ENCODE measurements at places on chromosomes 1 and 21.

DNA sequence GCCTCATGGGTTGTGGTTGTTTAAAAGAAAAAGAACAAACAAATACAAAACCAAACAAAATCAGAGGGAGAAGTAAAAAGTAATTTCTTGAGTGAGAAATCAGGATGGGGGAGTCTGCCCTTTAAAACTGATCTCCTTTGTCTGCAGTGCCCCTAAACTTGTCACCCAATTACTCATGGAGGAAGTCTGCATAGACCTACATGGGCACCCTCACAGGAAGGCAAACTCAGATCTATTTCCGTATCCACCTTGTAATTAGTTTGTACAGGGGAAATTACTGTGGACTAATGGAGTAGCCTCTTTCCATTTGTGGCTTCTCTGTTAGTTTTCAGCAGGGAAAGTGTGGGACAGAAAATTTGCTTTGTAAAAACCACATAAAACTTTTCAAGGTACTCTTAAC is 600.4 kb downstream of the ADGRL2 start:
- DNase-seq: no peak

DNA sequence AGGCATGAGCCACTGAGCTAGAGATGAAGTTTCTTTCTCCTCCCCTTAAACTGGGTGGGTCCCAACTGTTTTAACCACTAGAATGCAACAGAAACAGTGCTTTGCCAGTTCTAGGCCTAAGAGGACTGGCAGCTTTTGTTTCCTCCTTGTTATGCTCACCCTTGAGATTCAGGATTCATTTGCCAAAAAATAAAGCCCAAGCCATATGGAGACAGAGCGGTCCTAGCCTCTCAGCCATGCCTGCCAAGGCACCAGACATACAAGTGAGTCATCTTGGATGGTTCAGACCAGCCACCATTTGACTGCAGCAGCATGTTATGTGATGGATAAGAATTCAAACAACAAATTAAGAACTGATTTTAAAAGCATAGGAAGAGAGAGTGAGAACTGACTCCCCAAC is 38.1 kb upstream of the STUM start:
- DNase-seq: no peak

- DNase-seq: no peak
Observed at GRCh38 chr1:198763298-198763714, 124.5 kb downstream of the PTPRC start.

- no peak for DNase-seq
Observed at GRCh38 chr1:230794431-230794830, 47.2 kb downstream of the CAPN9 start.

GRCh38 chr1:157040802-157041201 is 4.7 kb downstream of the ARHGEF11 start:
- no peak for DNase-seq

DNA sequence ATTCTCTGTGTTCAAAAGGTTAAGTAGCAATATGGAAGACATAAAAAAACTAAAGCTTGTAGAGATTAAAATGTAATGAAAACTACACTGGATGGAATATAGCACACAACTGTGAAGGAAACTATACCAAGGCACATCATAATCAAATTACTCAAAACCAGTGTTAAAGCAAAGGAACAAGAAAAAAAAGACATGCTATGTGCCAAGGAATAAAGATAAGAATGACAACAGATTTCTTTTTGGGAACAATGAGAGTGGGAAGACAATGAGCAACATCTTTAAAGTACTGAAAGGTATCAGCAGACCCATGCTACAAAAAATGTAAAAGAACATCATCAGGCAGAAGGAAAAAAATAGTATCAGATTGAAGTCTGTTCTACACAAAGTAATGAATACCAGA is 157.8 kb downstream of the VPS13D start:
- DNase-seq: no peak

GRCh38 chr1:234844479-234845031 is 234.6 kb upstream of the IRF2BP2 start:
- DNase-seq: no peak

GRCh38 chr1:223556414-223557129 is 108.9 kb downstream of the CAPN8 start:
- DNase-seq: no peak

GRCh38 chr1:53431244-53431643 is 28.0 kb upstream of the DMRTB1 start:
- DNase-seq: no peak

- no peak for DNase-seq
Observed at GRCh38 chr1:36645867-36646266, 163.2 kb upstream of the CSF3R start.

DNA sequence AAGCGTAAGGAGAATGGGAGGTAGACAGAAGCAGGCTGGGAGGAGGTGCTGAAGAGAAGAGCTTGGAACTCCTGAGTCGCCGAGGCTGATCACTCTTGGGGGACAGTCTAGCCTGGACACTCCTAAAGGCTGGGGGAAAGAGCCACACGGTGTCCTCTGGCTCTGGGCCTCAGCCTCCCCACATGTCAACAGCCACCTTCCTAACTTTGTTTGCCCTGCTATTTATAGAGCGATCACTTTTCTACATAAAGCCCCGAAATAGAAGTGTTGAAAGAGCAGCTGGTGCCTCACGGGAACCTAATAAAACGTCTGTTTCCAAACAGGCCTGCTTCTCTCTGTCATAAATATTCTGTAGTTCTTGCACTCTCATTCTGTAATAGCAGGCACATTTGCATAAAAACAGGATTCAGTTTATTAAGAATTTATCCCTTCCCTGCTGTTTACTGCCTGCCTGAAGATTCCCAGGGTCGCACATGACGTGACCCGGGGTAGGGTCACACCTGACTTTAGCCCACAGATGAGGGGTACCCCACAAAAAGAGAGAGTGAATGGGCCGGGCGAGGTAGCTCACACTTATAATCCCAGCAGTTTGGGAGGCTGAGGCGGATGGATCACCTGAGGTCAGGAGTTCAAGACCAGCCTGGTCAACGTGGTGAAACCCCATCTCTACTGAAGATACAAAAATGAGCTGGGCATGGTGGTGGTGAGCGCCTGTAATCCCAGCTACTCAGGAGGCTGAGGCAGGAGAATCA is 212.5 kb downstream of the TOMM20 start:
- no peak for DNase-seq

DNA sequence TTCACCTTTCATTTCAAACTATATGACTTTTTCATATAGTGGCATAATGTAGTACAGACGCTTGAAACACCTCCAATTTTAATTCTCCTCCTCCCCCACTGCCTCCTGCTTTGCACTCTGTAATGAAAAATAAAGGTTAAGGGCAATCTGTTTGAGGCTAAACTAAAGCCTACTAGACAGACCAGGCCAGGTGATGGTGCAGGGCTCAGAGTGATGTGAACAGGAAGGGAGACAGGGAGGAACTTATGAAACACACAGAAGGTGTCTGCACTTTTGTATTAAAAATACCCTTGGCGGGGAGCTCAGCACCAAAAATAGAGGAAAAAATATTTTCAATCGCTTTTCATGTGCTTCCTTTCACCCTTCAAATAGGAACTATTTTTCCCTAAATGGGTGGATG is 415.4 kb downstream of the LMO4 start:
- no peak for DNase-seq

DNA sequence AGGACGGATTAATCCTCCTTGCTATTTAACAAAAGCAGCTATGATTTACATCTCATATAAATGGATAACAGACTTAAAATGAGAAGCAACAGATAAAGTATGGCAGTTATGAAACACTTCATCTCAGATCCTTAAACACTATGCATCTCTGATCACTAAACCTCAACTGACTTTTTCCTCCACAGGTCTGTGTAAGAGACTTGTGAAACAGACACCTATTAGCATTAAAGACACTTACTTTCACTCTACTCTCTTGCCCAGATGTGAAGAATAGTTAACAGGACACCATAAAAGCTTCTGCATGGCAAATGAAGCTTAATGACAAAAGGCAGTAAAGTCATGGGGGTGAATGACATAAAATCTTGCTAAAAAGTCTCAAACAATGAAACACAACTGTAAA is 6.2 kb downstream of the LIN9 start:
- no peak for DNase-seq

GRCh38 chr1:178743801-178744200 is 18.8 kb downstream of the RALGPS2 start:
- no peak for DNase-seq

DNA sequence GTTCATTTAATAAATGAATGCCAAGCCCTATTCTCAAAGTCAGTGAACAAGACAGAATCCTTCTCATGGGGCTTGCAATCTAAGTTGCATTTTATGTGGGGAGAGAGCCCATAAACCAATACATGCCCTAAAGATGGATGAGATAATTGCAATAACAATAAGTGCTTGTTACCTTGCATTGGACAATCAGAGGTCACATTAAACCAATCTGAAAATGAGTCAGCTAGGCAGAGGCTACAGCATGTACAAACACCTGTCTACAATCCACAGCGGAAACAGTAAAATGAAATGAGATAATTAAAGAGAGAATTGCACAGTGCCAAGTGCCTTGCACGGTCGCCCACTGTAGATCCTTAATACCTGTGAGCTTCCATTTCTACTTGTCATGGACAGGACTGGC is 7.4 kb upstream of the IGFN1 start:
- DNase-seq: no peak

GRCh38 chr1:218426343-218426657 is 81.2 kb downstream of the TGFB2 start:
- no peak for DNase-seq

DNA sequence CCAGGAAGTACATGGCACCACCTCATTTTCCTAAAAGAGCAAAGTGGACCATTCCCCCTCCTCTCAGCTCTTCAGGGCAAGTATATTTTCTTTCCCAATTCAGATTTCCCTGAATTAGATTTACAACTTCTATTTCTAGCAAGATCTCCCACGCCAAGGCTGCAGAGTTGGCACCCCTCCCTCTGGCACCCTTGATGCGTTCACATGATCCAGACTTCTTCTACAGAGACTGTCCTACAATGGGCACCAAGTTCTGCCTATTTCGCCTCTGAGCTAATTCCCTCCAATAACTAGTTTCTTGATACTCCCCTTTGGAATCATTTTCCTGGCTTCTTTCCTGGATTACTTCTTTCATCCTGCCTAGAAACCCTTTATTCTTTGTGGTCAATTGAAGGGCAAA is 122.0 kb downstream of the CDC7 start:
- no peak for DNase-seq

DNA sequence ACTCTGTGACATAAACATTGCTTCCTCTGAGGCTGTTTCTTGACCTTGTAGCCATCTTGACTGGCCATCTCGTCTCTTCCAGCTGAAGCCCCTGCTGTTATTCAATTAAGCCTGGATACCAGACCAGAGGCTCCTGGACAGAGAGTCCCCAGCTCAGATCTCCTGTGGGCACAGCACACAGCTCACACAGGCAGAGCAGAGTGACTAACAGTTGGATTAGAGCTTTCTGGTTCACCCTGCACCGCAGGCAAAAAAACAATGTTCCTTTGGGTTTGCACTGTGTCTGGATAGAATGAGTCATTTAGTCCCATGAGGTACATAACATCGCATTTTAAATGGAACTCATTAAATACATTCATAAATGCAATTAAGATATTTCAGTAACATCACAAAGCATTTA is 33.4 kb upstream of the USH2A start:
- no peak for DNase-seq

DNA sequence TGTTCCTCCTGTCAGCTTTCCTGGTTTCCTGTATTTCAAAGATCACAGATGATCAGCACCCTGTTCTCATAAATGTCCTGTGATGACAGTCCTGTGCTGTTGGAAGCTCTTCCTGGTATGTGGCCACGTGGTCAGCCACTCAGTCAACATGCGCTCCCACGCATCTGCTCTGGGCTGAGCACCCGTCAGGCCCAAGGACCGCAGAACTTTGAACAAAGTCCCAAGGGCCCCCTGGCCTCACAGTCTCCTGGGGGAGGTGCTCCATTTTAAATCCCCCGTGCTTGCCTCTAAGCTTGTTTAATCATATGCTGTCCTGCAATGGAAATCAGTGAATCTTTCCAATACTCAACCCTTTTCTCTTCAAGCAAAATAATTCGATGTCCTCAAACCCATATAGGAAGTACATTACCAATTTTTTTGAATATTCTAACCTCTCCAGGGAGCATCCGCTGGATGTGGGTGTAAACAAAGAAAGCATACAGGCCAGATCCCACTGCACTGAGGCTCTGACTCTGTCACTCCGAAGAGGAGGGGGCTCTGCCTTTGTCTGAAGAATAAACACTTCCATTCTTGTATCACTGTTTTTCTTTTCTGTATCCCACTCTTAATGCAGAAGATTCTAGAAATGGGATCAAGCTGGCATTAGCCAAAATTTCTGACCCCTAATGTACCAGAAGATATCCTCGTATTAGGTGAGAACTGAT is 250.3 kb downstream of the SDCCAG8 start:
- DNase-seq: no peak

DNA sequence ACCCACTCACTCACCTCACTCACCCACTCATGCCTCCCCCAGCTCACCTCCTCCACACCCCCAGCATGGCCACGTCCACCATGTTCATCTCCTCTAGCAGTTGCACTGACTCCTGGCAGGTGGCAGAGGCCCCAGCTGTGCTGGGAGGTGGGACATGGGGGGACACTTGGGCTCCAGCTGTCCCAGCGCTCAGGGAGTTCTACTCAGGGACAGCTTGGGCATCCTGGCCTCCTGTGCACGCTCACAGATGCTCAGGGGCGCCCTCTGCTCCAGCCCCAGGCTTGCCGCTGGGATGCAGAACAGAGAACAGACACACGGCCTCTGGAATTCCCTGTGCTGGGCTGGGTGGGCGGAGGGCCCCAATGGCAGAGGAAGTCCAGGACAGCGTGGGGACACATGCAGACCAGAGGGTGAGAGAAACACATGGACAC is 5.2 kb downstream of the KRTAP10-8 start:
- no peak for DNase-seq

DNA sequence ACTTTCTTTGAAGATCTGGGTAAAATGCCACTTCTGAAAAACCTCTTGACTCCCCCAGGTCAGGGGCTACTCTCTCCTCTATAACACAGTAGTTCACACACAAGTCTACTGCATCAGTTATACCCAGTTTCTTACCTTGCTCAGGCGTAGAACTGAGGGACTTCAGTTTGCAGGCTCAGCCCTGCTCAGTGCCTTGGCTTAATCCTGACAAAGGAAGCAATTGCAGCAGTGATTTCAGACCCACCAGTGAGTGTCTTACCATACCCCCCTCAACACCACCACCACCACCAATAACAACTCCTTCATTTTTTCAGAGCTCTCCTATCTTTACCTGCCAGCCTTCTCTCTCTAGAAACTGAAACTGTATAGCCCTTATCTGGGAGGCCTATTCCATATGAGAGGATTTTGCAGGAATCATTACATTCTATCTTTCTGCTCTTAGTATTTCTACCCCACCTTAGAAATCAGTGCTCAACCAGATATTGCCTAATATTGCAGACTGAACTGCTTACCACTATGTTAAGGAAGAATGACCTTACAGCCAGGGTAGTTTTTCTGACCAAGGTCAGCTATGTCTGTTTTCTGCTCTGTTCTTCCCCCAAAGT is 105.5 kb upstream of the S1PR1 start:
- DNase-seq: no peak

All from stimulated activated CD4-positive, alpha-beta T cell treated with anti-CD3 and anti-CD28 coated beads, Interleukin-2, amount 100 ng/mL, for 24 hours (primary cell).